ENCODE measurements at places on chromosomes 5 and 9. TPM values are rescaled to one million over a fixed set of nuclear protein-coding genes. Genes with fewer than 3 reads are reported as not detected.

DNA sequence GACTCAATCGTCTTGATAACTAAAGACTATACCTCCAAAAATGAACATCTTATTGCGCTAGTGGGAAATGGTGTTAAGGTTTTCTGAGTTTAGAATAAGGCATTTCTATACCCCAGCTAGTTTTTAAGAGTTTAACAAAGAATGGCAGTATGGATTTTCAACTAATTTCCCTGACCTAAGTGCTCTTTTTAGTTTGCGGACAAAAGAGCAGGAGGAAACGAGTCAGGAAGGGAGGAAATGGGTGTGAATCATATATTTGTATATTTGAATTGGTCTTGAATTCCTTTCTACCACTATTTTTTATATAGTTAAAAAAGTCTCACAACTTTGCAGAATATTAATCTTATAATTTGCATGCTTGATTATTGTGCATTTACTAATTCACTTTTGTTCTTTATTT is 516.3 kb upstream of the ZNF608 start:
- H3K4me1 ChIP-seq = peaks cover 6% of the 10 kb centered on the region
- no peak overlapping the region for H3K4me3 ChIP-seq
- H3K36me3 ChIP-seq = peaks cover 2% of the 10 kb centered on the region
- H3K27ac ChIP-seq = no peak overlapping the region

DNA sequence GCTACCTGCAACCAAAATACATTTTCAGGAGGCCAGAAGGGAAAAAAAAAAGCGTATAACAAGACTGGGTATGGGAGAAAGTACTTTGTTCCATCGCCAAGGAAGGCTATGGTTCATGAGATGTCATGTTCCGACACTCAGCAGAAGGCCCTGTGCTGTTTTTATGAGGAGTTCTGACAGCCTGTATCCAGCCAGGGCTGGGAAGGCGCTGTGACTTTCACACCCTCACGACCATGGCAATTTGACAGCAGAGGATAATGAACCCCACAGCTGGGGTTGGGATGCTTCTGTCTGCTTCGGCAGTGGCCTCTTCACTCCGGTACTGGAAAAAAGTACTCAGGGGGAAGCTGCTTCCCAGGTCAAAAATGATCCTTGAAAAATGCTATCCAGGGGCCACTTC is 154.4 kb downstream of the PRELID2 start:
- DNase-seq = no peak
- H3K27me3 ChIP-seq = no peaks in the 10 kb centered on the region

GRCh38 chr9:136008693-136008997 is 47.5 kb upstream of the UBAC1 start:
- no peak overlapping the region for H3K27ac ChIP-seq
- H3K4me1 ChIP-seq = peaks cover 50% of the 10 kb centered on the region
- DNase-seq = no peak
- no peaks in the 10 kb centered on the region for H3K27me3 ChIP-seq
- H3K36me3 ChIP-seq = peaks cover 5% of the 10 kb centered on the region

DNA sequence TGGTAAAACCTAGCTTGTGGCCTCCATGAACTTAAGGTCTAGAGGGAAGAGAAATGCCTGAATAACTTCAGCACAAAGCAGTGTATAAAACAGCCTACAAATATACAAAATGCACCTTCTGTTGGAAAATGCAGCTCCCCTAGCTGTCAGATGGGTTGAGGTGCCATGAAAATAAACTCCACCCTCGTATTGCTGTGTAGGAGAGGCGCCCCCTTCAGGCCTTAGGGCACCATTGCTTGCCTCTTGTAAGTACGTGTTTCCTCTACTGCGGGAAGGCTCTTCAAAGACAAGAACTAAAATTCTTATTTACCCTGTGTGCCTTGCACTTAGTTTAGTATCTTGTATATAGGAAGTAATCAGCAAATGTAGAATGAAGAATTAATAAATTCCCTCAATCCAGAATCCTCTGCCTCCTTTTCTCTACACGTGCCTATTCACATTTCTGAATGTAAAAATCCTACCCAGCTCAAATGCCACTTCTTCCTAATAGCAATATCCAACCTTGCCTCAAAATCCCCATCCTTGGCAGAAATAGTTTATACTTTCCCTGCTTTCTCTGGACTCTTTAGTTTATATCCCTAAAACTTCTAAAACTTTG is 393.7 kb upstream of the PDE4D start:
- peaks cover 13% of the 10 kb centered on the region for H3K4me1 ChIP-seq
- H3K4me3 ChIP-seq = no peak overlapping the region
- H3K27ac ChIP-seq = no peak overlapping the region
- no peak for DNase-seq
- H3K27me3 ChIP-seq = peaks cover 31% of the 10 kb centered on the region

The DMRTA1 gene
- total RNA-seq = 0.18 TPM

GRCh38 chr5:62938927-62939326 is 360.3 kb downstream of the LRRC70 start:
- no peak overlapping the region for H3K4me3 ChIP-seq
- no peaks in the 10 kb centered on the region for H3K36me3 ChIP-seq
- no peak overlapping the region for H3K27ac ChIP-seq
- DNase-seq = no peak

The ANKRD34B gene
- not detected for total RNA-seq

The AGXT2 gene
- total RNA-seq = not detected

DNA sequence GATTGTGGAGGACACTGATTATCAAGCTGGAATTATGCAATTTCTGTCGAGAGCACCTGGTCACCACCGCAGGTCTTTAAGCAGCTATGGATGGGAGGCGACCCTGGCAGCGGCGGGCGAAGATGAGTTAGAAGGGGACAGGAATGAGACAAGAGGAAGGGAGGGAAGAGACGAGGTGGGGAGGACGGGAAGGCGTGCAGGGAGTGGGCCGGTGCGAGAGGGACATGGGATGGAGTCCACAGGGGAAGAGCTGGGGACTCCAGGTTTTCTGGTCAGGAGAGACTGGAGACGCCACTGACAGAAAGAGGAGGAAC is 192.3 kb downstream of the MELK start:
- no peaks in the 10 kb centered on the region for H3K36me3 ChIP-seq
- H3K4me3 ChIP-seq = no peak overlapping the region
- no peak overlapping the region for H3K27ac ChIP-seq
- H3K27me3 ChIP-seq = peaks cover 37% of the 10 kb centered on the region
- H3K4me1 ChIP-seq = no peaks in the 10 kb centered on the region

The C1QTNF2 gene
- 0.16 TPM for total RNA-seq

GRCh38 chr5:152004095-152004494 is 79.4 kb upstream of the GLRA1 start:
- no peaks in the 10 kb centered on the region for H3K36me3 ChIP-seq
- no peak for DNase-seq
- H3K4me1 ChIP-seq = no peaks in the 10 kb centered on the region
- peaks cover 3% of the 10 kb centered on the region for H3K27me3 ChIP-seq

- H3K36me3 ChIP-seq = no peaks in the 10 kb centered on the region
- DNase-seq = no peak
- no peaks in the 10 kb centered on the region for H3K4me1 ChIP-seq
- no peak overlapping the region for H3K4me3 ChIP-seq
- H3K27ac ChIP-seq = no peak overlapping the region
Observed at GRCh38 chr9:31253800-31254762, 1130.4 kb upstream of the ACO1 start.

The C5orf52 gene
- total RNA-seq = not detected

DNA sequence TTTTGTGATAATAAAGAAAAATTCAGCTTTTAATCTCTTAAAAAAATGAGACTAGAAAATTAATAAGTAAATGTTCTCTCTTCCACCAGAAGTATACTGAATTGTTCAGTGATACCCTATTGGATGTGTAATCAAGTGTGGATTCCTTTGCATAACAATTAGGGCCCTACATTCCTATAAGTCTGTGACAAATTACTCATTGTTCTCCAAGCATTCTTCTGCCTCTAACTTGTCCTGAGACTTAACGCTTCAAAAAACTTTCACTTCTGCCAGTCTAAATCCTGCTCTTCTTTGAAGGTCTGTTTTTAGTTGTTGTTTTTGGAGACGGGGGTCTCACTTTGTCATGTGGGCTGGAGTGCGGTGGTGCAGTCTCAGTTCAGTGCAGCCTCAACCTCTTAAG is 9.2 kb upstream of the DDX46 start:
- H3K4me3 ChIP-seq = no peak overlapping the region
- H3K4me1 ChIP-seq = no peaks in the 10 kb centered on the region
- no peak for DNase-seq
- no peak overlapping the region for H3K27ac ChIP-seq
- peaks cover 20% of the 10 kb centered on the region for H3K36me3 ChIP-seq

The SPINK7 gene
- total RNA-seq = not detected

DNA sequence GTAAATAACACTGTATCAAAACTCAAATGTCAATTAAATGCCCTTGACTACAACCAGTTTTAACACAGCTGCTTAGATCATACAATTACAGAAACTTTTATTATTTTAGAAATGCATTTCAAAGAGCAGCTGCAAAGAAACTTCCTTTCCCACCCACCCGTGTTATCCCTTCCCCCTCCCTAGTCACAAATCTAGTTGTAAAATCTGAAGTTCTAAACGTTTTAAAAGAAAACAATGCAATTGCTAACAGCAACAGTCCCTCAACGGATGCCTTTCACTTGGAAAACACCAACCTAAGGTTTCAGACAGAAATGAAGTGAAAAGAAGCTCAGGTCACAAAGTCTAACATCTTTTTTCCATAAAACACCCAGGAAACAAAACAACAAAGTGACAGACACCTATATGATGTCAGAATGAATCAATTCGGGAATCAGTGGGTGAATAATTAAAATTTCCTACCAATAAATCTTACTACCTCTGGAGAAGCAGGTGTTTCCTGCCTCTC is 100.3 kb downstream of the FBXW11 start:
- H3K27me3 ChIP-seq = no peaks in the 10 kb centered on the region
- peaks cover 2% of the 10 kb centered on the region for H3K36me3 ChIP-seq
- no peak overlapping the region for H3K27ac ChIP-seq
- no peak for DNase-seq
- H3K4me3 ChIP-seq = no peak overlapping the region

DNA sequence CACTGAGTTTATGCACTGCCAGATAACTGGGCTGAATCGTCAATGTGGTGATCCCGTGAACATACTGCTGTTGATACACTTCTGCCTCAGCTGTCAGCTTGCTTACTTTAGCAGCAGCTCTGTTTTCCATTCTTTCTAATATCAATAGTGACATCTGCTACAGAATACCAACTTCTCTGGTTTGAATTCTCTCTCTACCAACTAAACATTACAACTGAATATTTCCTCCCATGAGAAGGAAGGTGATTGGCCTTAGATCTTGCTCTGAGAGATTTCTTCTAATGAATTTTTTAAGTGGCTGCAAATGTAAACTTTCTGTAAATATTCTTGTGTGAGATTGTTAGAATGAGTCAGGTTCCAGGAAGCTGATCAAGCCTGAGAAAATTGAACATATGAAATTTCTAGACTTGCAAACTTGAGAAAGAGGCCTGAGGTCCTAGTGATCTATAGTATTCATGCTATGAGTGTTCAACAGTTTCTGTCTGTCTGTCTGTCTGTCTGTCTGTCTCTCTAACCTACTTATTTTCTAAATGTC is 205.5 kb upstream of the CDKN2B start:
- peaks cover 78% of the 10 kb centered on the region for H3K4me1 ChIP-seq
- no peak for DNase-seq
- no peaks in the 10 kb centered on the region for H3K27me3 ChIP-seq
- H3K27ac ChIP-seq = peak overlapping the region; percentile 77

DNA sequence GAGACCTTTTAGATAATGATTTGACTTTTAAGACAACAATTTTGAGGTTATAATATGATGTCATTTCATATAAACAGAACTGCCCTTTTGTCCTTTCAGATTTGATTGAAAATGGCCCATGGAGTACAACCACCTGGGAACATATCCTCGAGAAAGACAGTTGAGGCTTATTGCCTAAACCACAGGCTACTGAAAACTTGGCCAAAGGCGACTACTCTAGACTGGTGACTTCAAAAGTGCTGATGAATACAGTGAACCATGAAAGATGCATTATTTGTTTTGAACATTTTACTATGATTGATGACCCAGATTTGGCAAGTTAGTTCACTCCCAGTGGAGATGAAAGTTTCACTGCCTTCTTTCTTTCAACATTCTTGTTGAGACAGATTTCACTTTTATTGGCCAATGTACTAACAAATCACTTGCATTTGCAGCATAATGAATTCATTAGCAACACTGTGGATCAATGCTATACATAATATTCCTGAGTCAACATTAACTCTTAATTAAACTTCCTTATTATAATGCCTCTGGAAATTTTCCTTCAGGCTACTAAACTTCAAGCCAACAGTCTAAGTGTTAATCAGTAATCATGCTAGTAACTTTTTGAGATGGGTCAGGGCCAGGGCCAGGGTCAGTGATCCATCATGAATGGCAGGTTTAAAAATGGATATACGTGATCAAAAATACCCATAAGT is 480.3 kb downstream of the RAB3C start:
- DNase-seq = no peak
- no peak overlapping the region for H3K27ac ChIP-seq
- no peaks in the 10 kb centered on the region for H3K27me3 ChIP-seq
- H3K4me3 ChIP-seq = no peak overlapping the region
- peaks cover 7% of the 10 kb centered on the region for H3K4me1 ChIP-seq
- H3K36me3 ChIP-seq = no peaks in the 10 kb centered on the region

GRCh38 chr5:89303033-89303480 is 420.1 kb upstream of the MEF2C start:
- H3K36me3 ChIP-seq = no peaks in the 10 kb centered on the region
- no peak overlapping the region for H3K4me3 ChIP-seq
- H3K27me3 ChIP-seq = no peaks in the 10 kb centered on the region
- H3K27ac ChIP-seq = no peak overlapping the region
- H3K4me1 ChIP-seq = no peaks in the 10 kb centered on the region
- DNase-seq = no peak

The OLFML2A gene
- 169 TPM for total RNA-seq

The KIF4B gene
- total RNA-seq = not detected

DNA sequence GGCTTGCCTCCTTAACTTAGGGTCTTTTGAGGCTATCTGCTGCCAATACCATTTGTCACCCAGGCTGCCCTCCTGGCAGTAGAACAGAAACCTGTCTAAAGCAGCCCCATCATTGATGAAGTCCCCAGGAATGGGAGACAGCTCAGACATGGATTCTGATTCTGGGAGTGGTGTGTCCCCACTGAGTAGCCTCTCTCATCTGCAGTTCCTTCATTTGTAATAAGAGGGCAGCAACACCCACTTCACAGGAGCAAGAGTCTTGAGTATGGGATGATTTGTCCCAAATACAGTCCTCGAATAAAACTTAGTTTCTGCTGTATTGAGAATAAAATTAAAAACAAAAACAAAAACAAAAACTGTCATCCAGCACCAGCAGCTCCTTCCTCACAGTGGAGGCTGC is 167.6 kb downstream of the ASTN2 start:
- H3K27me3 ChIP-seq = no peaks in the 10 kb centered on the region
- no peaks in the 10 kb centered on the region for H3K4me1 ChIP-seq
- no peak for DNase-seq
- no peak overlapping the region for H3K27ac ChIP-seq
- no peaks in the 10 kb centered on the region for H3K36me3 ChIP-seq

DNA sequence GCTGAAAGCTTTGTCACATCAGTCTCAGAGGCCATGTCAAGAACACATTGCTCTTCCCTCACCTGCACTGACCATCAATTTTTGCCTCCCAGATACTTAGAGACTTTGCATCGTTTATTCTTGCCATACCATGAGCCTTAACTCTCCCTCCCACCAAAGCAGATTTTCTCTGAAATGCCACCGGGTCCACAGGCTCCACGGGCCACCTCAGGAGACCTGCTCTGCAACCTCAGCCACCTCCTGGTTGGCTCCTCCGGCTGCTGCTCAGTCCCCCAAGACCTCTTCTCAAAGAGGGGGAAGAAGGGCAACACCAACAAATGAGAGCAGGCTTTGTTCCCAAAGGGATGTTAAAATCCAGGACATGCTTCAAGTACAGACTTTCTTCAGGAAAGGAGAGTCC is 400.5 kb downstream of the SPOCK1 start:
- no peak overlapping the region for H3K4me3 ChIP-seq
- no peaks in the 10 kb centered on the region for H3K27me3 ChIP-seq
- no peak overlapping the region for H3K27ac ChIP-seq
- DNase-seq = no peak
- peaks cover 4% of the 10 kb centered on the region for H3K36me3 ChIP-seq

Measured in osteocyte (in vitro differentiated cells).